AG04450 (cell line): ENCODE measurements at places on chromosomes 11 and 22. TPM values are rescaled to one million over a fixed set of nuclear protein-coding genes. Genes with fewer than 3 reads are reported as not detected.
A peak's percentile ranks its signal among the peaks of the same experiment; 100 is the strongest.

The MYBPC3 gene
- not detected in 2 replicates for polyA plus RNA-seq

The CASP5 gene
- 0.07 and 0.15 TPM in 2 replicates for polyA plus RNA-seq

GRCh38 chr11:15027011-15027410, 46.4 kb upstream of the CALCB start:
- DNase-seq: no peak

DNA sequence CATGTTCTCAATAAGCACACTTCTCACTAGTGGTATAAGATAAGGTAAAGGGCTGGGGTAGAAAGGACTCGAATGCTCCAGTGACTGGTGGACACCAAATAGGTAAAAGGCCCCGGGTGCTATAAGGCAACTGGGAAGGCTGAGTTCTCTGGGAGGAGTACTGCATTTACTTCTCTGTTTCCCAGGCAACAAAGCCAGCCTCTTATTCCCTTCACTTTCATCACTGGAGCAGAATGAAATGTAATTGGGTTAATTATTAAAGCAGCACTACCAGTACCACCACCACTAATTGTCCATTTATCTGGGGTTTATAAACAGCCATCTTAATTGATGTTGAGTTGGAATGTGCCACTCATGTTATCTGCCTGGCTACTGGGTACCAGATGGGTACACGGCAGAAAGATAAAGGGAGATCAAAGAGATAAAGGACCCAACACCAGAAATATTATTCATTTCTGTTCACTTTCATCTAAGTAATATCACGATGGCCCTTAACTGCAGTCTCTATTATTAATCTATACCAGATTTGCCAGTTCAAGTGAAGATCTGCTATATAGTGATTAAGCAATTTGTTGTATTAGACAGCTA, 94.4 kb upstream of the CHRM4 start:
- DNase-seq: no peak

- DNase-seq: no peak
Measured at GRCh38 chr11:87139475-87139874, 101.7 kb downstream of the TMEM135 start.

DNA sequence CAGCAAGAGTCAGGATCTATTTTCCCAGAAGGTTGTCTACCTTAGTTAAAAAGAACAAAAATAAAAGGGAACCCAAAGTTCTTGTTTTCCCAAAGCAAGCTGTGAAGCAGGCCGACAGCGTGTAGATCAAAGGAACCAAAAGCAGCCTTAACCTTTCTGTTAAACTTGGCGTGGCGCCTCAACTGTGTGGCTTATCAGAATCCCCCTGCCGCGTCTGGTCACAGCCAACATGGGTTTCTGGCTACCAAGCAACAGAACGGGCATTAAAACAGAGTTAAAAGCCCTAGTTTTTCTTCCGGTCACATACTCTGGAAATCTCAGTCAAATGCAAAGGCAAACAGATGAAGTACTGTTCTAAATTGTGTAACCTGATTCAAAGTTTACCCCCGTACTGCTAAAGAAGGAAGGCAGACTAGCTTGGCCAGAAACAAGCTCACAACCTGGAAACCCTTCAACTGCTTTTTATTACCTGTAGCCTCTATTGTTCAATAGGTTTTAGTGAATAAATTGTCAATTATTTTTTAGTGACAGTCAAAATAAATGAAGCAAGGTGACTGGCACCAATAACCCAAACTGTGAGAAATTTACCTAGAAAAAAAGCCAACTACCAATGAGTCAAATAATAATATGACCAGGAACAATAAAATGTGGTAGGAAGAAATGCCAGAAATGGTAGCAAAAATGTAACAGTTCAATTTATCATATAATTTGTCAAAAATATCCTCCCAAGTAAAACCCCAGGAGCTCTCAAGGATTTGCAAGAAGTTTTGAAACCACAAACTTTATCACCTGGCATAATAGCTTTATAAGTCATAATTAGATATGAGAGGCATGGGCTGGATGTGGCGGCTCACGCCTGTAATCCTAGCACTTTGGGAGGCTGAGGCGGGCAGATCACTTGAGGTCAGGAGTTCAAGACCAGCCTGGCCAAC, 21.4 kb downstream of the CHKA start:
- DNase-seq: no peak

DNA sequence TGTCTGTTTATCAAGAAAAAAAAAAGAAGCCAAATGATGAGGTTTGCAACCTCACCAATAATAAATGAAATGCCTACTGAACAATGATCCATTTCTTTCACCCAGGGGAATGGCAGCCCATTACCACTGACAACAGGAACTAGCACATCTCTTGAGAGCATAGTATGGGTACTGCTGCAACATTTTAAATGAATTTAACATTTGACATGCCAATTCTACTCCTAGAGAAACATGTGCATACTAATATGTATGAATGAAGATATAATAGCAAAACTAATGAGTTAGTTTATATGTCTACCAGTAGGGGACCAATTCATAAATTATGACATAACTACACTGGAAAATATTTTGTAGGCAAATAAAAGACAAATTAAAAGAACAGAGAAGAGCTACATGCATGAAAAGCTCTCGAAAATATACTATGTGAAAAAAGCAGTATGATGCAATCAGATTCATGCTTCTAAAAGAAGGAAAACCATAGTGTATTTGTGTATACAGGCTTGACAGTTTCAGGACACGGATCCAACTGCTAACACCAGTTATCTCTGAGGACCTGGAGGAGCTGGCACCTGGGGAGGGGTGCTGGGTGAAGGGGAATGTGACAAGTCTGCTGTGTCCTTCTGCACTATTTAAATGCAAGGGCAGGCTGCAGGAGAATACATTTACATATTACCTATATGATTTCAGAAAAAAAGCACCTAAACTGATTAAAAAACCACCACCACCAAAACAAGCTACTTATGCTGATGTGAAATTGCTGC, 6.9 kb downstream of the SMCO4 start:
- no peak for DNase-seq

The TIMP3 gene
- 484 and 486 TPM in 2 replicates for polyA plus RNA-seq

The CARD18 gene
- not detected in 2 replicates for polyA plus RNA-seq

DNA sequence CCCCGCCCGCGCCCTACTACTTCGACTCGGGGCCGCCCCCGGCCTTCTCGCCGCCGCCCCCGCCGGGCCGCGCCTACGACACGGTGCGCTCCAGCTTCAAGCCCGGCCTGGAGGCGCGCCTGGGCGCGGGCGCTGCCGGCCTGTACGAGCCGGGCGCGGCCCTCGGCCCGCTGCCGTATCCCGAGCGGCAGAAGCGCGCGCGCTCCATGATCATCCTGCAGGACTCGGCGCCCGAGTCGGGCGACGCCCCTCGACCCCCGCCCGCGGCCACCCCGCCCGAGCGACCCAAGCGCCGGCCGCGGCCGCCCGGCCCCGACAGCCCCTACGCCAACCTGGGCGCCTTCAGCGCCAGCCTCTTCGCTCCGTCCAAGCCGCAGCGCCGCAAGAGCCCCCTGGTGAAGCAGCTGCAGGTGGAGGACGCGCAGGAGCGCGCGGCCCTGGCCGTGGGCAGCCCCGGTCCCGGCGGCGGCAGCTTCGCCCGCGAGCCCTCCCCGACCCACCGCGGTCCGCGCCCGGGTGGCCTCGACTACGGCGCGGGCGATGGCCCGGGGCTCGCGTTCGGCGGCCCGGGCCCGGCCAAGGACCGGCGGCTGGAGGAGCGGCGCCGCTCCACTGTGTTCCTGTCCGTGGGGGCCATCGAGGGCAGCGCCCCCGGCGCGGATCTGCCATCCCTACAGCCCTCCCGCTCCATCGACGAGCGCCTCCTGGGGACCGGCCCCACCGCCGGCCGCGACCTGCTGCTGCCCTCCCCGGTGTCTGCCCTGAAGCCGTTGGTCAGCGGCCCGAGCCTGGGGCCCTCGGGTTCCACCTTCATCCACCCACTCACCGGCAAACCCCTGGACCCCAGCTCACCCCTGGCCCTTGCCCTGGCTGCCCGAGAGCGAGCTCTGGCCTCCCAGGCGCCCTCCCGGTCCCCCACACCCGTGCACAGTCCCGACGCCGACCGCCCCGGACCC, 17.4 kb upstream of the ACR start:
- no peak for DNase-seq

DNA sequence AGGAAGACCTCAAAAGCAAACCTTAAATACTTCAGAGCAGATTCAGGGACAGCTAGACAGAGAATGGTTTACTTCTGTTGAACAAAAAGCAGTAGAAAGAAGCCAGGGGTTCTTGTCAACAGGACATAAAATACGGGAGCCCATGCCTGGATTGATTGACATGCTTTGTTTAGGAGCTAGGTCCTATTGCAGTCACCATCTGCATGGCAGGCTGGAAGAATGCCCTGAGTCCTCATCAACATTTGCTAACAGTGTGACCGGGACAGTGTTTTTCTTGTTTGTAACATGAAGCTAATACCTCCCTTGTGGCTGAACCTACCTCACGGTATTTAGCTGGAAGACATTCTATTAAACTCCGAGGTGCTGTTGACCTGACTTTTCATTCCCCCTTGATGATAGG, 225.4 kb downstream of the NTM start:
- DNase-seq: no peak

The ISX gene
- not detected in 2 replicates for polyA plus RNA-seq

DNA sequence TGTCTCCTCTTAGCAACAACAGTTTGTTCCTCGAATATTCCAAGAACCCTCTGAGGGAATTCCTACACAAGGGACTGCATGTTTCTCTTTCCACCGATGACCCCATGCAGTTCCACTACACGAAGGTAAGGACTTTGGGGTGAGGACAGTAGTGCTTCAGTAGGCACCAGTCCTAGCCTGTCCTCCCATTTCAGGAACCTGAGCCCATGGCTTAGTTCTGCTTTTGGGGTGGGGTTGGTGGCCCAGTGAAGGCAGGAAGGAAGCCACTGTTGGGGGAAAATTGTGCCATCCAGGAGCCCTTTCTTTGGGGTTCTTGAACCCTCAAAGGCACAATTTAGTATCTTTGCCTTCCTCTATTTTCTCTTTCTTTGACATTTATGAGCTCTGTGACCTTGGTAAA, 38.2 kb downstream of the RNF141 start:
- DNase-seq: no peak

The SLC37A2 gene
- 0.79 and 0.99 TPM in 2 replicates for polyA plus RNA-seq

- peak; percentile 81 for DNase-seq
Measured at GRCh38 chr11:64868904-64869570, 9.4 kb downstream of the EHD1 start.

The P4HA3 gene
- 8.5 and 10.7 TPM in 2 replicates for polyA plus RNA-seq

GRCh38 chr22:17767233-17768065, 6.8 kb downstream of the BID start:
- no peak for DNase-seq

The CD3G gene
- polyA plus RNA-seq: not detected in 2 replicates

The KMT5B gene
- polyA plus RNA-seq: 14.7 and 17.2 TPM in 2 replicates

GRCh38 chr22:31177420-31178162, 17.6 kb downstream of the RNF185 start:
- peak; percentile 83 for DNase-seq

The RAD9A gene
- 3.2 and 4.1 TPM in 2 replicates for polyA plus RNA-seq

GRCh38 chr11:125070699-125071254, 7.7 kb downstream of the SLC37A2 start:
- DNase-seq: no peak

The MPEG1 gene
- not detected in 2 replicates for polyA plus RNA-seq

- DNase-seq: no peak
Measured at GRCh38 chr11:93570759-93571413, 27.7 kb upstream of the SMCO4 start.

- DNase-seq: no peak
Measured at GRCh38 chr22:41505511-41506220, 36.7 kb downstream of the ACO2 start.

GRCh38 chr11:48081151-48082010, 101.0 kb downstream of the PTPRJ start:
- DNase-seq: no peak

GRCh38 chr11:19878520-19878919, 165.9 kb downstream of the NAV2 start:
- DNase-seq: no peak

GRCh38 chr11:119513806-119514170, 90.8 kb upstream of the THY1 start:
- DNase-seq: no peak

GRCh38 chr11:27968461-27968860, 139.5 kb downstream of the KIF18A start:
- no peak for DNase-seq

DNA sequence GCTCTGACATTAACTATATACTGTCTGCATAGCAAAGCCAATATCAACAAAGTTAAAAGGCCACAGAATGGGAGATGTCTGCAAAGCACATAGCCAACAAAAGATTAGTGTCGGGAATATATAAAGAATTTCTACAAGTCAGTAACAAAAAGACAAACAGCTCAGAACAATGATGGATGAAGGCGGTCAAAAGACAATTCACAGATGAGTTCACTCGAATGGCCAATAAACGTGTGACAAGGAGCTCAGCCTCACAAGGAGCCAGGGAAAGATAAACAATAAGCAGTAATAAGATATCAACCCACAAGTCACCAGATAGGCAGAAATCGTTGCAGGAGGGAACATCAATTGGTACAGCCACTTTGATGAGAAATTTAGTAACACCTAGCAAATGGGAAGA, 106.0 kb upstream of the ISX start:
- no peak for DNase-seq

The SHANK3 gene
- 0.47 and 0.63 TPM in 2 replicates for polyA plus RNA-seq

DNA sequence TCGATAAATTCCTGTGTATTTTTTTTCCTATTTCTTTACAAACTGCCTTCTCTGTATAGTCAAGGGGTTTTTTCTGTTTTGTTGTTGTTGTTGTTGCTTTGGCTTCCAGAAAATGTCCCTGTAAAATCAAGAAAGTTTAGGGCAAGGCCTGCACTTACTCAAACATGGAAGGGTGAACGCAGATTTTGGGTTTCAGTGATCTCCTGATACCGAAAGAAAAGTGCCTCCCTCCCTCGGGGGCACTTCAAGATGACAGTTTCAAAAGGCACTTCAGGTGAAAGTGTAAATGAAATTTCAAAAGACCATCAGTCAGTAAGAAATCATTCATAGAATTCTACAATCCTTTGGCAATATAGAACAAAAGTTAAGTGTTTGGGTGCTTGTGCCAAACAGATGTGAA, 43.4 kb upstream of the TMPRSS4 start:
- no peak for DNase-seq

The MS4A15 gene
- not detected in 2 replicates for polyA plus RNA-seq

DNA sequence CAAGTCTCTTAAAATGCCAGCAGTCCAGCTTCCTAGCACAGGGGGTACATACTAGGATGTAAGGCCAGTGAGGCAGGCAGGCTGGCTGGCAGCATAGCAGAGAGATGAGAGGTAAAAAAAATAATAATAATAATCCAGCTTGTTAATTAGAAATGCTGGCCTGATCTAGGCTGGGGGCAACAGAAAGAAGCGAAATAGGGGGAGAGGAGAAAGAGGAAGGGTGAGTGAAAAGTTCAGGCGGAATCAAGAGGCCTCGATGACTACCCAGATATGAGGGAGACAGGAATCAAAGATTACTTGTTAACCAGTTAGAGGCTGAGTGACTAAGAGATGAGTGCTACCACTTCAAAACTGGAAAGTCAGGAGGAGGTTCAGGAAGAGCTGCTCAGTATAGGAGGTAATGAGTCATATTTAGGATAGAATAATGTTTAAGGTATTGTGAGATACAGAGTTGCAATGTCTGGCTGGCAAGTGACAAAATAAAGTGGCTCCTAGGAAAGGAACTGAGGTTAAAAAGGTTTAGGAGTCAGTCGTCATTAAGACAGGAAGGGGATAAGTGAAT, 2.8 kb downstream of the ALKBH8 start:
- no peak for DNase-seq
